NCI-H69 (cell line): ENCODE measurements at places on chromosomes 11 and 22.

DNA sequence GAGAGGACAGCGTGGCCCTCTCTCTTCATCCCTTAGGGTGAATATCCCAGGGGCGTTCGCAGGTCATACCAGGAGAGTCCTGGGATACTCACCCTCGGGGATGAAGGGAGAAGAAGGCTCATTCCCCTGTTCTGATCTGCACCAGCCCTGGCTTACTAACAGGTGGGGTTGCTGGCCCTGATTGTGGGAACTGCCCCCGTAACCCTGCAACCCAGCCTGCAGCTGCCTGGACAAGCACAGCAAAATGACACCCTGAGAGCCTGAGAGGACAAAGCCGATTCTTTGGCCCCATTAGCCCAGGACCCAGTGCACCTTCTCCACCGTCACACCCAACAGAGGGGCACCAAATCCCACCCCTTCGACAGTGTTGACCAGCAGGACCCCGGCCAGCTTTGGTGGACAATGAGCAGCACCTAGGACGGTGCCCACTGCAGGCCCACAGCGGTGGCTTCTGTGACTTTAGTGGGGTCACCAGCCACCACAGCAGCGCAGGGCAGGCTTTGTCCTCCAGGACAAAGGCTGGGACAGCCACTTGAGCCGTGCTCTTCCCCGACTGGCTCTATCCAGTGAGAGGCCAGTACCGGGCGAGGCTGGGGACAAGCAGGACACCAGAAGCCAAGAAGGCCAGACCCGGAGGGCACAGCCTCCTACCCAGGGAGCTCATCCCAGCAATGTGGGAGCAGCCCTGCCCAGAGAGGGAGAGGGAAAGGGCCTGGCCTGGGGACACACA lies 98.5 kb upstream of the RTL6 start:
- DNase-seq: no peak

- peak; percentile 45 for DNase-seq
Observed at GRCh38 chr11:125157953-125158680, 6.4 kb upstream of the PKNOX2 start.

- no peak for DNase-seq
Observed at GRCh38 chr11:115077740-115078139, 399.4 kb downstream of the NXPE2 start.

DNA sequence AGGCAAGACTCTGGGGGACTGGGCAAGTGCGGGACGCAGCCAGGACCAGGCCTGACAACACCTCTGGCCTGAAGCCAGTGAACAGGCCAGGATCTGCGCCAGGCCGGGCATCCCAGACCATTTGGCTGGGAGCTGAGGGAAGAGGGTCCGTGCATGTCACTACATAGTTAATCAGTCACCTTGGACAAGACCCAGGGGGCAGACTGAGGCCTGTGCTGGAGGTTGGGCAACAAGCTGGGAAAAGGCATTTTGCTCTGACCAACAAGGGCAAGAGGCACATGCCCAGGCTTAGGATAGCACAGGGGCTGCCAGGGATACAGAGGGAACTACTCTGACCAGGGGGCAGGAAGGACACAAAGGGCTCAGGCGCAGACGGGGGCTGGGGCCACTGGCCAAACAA lies 7.0 kb upstream of the CHADL start:
- no peak for DNase-seq

DNA sequence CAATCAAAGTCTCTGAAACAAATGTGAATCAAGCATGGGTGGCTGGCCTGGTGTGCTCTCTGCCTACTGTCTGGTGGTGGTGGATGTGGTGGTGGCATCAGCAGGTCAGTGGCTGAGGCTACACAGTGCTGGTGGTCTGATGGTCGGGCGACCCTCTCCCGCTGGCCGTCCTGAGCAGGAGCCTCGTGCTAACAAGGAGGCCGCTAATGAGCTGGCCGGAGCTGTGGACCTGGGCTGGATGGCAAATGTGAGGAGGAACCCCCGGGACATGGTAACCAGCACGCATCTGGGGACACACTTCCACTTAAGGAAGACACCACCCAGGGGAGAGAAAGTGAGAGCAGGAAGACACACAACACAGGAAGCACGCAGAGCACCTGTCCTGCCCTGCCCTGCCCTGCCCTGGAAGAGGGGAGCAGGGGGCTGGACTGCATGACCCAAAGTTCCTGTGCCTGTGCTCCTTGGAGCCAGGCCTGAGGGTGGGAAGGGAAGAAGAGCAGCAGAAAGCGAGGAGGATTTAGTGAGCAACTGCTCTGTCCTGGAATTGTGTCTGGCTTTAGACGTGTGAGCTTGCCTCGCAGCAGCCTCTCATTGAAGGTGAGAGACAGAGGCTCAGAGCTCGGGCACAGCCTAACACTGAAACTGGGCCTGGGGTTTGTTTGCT lies 23.7 kb downstream of the SLC37A2 start:
- no peak for DNase-seq

DNA sequence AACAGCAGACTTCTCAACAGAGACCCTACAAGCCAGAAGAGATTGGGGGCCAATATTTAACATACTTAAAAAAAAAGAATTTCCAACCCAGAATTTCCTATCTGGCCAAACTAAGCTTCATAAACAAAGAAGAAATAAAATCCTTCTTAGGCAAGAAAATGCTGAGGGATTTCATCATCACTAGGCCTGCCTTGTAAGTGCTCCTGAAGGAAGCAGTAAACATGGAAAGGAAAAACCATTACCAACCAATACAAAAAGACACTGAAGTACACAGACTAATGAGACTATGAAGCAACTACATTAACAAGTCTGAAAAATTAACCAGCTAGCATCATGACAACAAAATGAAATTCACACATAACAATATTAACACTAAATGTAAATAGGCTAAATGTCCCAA lies 947.9 kb upstream of the CHORDC1 start:
- DNase-seq: no peak

- DNase-seq: no peak
Observed at GRCh38 chr11:23836981-23837380, 659.9 kb upstream of the LUZP2 start.

DNA sequence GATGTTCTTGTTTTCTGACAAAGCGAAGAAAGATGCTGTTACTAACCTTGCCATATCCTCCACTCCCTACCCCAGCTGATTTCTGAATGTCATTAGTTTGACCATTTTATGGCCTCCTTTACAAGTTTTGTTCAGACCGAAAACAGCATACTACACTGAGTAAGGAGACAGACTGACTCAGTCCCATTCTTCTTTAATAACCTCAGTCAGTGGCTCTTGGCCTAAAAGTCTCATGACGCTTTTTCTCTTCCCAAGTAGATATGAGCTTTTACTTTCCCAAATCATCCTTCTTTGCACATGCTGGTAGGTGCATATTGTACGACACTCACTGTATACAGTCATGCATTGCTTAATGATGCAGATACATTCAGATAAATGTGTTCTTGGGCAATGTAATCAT lies 8.0 kb upstream of the FIBIN start:
- no peak for DNase-seq

DNA sequence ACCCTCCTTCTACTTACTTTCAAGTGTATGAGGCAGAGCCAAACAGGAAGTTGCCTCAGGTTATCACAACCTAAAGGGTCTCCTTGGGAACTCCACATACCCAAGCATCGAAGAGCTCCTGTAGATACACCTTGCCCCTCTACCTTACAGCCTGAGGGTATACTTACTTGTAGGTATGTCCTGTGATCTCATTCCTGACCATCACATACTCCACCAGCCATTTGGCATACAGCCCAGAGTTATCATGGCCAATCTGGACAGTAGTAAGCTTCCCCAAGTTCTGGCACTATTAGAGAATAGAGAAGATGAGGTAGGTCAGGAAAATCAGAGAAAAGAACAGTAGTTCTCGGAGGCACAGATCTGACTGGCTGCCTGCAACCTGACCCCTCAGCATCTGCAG lies 53.4 kb upstream of the SCUBE2 start:
- DNase-seq: peak; percentile 68

- DNase-seq: no peak
Observed at GRCh38 chr11:70637949-70638583, 239.7 kb downstream of the CTTN start.

GRCh38 chr22:33332538-33332937 lies 274.4 kb upstream of the SYN3 start:
- DNase-seq: no peak

GRCh38 chr22:20829491-20830134 lies 29.0 kb downstream of the PI4KA start:
- no peak for DNase-seq

DNA sequence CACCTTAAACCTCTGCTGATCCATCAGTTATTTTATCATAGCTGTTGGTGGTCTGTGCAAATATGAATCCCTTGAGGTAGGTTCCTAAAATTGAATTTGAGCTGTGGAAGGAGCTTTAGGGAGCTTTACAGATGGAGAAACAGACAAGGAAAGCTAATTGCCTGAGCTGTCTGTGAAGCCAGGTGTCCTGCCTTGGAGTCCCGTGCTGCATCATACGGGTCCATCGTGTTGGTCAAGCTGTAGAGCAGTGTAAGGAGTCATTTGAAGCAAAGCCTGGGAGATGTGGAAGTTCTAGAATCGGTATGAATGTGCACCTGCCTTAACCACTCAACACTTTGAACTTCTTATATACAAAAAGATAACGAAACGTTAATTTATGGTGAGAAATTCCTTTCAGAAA lies 1.0 kb downstream of the POLA2 start:
- DNase-seq: peak; percentile 40

DNA sequence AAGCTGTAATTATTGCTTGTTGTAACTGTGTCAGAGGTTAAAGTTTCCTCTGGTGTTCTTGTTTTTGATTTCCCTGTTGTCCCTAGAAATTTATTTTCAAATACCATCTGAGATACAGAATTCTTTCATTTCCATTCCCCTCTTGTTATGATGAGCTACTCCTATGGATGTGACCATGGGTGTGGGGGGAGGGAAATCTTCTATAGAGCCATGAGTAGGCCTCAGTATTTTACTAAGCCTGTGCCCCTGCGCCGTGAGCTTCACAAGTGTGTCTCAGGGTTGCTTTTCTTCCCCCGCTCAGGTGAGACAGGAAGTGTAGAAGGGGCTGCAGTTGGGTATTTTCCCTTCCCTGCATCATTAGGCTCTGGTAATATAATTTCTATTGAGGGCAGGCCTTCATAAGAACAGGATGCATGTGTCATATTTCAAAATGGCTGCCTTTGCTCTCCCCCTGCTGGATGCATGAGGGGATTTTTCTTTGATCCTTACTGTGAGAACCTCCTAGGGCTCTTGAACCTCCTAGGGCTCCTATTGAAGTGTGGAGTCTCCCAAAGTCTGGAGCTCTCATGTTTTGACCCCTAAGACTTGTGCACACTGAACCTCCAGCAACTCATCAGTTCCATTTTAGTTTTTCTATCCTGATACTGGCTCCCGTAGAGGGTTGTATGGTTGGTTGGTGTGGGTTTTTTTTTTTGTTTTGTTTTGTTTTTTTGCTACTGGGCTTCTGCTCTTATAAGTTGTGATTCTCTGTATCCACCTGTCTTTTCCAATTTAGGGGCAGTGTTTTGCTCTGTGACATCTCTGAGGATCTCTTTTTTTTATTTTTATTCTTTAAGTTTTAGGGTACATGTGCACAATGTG lies 658.2 kb downstream of the NTM start:
- peak; percentile 86 for DNase-seq

DNA sequence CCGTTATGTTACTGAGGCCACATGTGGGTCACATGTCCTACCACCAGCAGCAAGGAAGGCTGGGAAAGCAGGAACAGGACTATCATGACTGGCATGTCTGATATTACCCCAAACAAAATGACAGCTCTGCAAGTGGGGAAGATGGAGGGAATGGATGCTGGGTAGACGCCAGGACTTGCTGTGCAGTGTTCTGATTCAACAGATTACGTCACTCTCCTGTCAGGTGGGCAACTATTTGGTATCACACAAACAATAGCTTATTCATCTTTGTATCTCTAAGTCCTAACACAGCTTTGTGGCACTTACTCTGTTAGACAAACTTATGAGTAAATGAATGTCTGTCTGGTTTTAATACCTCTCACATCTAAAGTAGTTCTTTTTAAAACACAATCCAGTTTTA lies 105.2 kb downstream of the SPON1 start:
- peak; percentile 13 for DNase-seq

DNA sequence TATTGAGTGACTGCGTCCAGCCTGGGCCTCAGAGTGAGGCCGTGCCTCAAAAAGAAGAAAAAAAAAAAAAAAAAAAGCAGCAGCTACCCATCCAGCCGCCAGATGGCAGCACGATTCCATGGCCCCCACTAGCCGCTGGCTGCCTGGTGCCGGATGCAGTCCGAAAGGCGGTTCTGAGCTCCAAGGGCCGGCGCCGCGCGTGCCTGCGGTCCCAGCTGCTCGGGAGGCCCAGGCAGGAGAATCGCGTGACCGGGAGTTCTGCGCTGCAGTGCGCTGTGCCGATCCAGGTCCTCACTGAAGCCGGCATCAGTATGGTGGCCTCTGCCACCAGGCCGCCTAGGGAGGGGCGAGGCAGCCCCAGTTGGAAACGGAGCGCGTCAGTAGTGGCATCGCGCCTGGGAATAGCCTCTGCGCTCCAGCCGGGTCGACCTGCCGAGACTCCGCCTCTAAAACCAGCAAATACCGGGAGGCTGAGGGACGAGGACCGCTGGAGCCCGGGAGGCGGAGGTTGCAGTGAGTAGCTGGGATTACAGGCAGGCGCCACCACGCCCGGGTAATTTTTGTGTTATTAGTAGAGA lies 19.3 kb downstream of the SCARF2 start:
- peak; percentile 66 for DNase-seq
